ENCODE measurements at places on chromosomes 4 and X.

DNA sequence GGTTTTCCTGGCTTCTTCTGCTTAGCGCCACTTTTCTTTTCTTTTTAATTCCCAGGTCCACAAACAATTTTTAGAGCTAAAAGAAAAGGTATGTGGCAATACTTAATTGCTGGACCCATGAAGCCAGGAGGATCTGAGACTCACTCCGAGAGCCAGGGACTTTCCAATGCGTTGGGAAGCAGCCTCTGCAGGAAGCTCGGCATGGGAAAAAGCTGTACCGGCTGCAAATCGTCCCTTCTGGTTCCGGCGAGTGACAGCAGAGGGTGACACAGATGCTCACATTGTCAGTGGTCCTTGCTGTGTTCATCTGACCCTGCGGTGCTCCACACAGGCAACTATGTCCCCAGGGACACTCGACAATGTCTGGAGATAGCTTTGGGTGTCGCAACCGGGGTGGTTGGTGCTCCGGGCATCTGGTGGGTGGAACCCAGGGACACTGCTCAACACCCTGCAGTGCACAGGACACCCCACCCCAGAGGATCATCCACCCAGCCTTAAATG, 164.0 kb downstream of the PRKX start:
- peak overlapping the region; percentile 45 for H3K4me3 ChIP-seq
- DNase-seq, result peak; percentile 13
- peaks cover 4% of the 10 kb centered on the region for H3K4me1 ChIP-seq
- no peaks in the 10 kb centered on the region for H3K36me3 ChIP-seq
- no peaks in the 10 kb centered on the region for H3K27me3 ChIP-seq

DNA sequence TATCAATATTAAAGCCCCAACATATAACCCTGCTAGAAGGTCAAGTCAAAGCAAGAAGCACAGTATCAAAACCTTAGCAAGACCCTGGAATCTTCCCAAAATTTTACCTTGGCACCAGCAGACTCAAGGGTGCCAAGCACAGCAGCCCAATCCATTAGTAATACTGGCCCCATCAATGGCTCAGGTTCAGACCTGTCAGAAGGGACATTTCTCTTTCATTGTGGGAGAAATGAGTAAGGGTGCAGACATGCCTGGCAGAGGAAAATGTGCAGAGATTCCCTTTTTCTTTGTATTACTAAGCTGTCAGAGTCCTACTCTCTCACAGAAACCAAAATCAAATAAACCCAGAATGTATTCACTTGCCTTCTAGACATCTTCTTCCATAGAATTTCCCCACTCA, 203.9 kb downstream of the EVC2 start:
- no peaks in the 10 kb centered on the region for H3K36me3 ChIP-seq
- H3K27ac ChIP-seq, result no peak overlapping the region
- no peak for DNase-seq
- no peak overlapping the region for H3K4me3 ChIP-seq

GRCh38 chr4:15020502-15021286, 18.4 kb downstream of the CPEB2 start:
- DNase-seq, result no peak
- no peak overlapping the region for H3K4me3 ChIP-seq
- H3K36me3 ChIP-seq, result peaks cover 43% of the 10 kb centered on the region
- peak overlapping the region; percentile 5 for H3K27ac ChIP-seq
- H3K4me1 ChIP-seq, result peaks cover 63% of the 10 kb centered on the region

DNA sequence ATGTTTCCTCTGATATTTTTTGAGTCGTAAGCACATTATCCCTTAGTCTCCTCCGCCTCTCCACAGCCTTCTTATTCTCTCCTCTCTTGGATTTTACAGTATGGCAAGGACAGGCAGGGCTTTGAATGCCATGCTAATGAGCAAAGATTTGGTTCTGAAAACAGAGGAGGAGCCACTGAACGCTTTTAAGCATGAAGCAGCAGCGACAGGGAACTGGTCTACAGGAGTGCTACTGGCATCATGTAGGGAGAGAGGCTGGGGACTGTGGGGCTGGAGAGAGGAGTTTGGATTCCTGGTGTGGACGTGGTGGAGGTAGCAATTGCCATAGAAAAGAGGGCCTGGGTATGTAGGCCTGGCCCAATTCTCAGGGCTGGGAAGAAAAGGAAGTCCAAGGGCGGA, 4.6 kb upstream of the CD99L2 start:
- H3K4me1 ChIP-seq, result no peaks in the 10 kb centered on the region
- no peaks in the 10 kb centered on the region for H3K36me3 ChIP-seq
